T-helper 2 cell treated with Interferon-gamma antibody and Interleukin-4, amounts not matched to agents 100 ng/mL and 5 ng/mL, for 36 hours (primary cell): ENCODE measurements at places on chromosomes 6 and 20. TPM values are rescaled to one million over a fixed set of nuclear protein-coding genes. Genes with fewer than 3 reads are reported as not detected.

Gene DLL1
- total RNA-seq = 0.50 TPM in 1 of 2 replicates, not detected in the other

Gene COL11A2
- 0.59 and 0.77 TPM in 2 replicates for total RNA-seq

Gene LSM14B
- total RNA-seq = 38.6 and 39.4 TPM in 2 replicates

Gene LGSN
- 0.07 TPM in 1 of 2 replicates, not detected in the other for total RNA-seq
